ENCODE measurements at places on chromosomes 5 and 9.

DNA sequence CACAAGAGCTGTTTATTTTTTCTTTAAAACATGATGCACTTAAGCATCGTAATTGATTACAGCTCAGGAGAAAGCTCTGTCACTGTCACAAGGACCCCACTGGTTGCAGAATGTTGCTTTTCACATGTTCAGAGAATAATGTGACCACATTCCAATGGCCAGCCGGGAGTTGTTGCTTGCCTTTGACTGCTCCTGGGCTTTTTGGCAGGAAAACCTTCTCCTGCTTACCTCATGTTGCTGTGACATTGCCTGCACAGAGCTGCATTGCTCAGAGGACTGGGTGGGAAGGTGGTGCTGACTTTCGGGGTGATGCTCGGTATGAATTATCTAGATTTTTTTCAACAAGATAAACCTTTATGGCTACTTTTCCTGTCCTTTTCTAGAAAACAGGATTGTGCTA lies 88.2 kb downstream of the PALM2AKAP2 start:
- DNase-seq = no peak

- no peak for DNase-seq
Measured at GRCh38 chr9:98833090-98833956, 25.9 kb downstream of the GALNT12 start.

GRCh38 chr9:89042984-89043383 lies 51.7 kb downstream of the S1PR3 start:
- no peak for DNase-seq

DNA sequence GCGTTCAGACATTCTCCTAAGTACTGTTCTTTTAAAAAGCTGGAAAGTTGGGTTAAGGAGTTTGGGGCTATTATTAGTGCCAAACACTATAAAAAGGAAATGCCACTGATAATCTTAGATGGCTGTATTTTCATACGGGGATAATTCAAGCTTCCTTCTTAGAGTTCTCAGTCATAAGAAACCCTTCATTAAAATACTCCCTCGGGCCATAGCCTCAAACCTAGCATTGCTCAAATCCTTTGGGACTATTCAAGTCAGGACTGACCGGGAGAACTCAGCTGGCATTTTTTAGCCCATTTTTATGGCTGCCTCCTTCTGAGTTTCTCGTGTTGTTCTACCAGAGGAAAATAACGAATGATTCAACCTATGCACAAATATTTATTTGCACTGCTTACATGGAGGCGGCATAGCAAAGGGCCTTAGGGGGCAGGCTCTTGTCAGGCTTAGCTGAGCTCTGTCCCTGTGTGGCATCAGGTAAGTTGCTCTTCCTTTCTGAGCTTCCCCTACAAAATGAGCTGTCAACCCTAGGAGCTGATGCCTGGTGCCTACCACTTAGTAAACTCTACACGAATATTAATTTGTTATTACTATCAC lies 33.5 kb upstream of the ADAM19 start:
- DNase-seq = no peak

DNA sequence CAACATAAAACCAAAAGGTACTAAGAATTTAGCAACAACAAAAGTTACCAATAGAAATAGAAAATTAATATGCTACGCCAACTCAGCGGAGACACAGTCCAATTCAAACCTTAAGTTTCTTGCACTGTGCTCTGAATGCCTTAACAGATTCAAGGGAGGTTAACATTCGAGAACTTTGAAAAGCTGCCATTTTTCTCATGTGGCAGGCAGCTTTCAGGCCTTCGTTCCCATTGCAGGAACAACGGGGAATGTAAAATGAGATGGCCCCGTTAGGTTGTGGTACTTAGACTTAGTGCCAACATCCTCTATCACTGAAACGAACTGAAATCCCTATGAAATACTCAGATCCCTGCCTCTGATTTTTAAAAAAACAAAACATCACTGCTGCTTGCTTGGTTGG lies 22.4 kb downstream of the FNBP1 start:
- no peak for DNase-seq

DNA sequence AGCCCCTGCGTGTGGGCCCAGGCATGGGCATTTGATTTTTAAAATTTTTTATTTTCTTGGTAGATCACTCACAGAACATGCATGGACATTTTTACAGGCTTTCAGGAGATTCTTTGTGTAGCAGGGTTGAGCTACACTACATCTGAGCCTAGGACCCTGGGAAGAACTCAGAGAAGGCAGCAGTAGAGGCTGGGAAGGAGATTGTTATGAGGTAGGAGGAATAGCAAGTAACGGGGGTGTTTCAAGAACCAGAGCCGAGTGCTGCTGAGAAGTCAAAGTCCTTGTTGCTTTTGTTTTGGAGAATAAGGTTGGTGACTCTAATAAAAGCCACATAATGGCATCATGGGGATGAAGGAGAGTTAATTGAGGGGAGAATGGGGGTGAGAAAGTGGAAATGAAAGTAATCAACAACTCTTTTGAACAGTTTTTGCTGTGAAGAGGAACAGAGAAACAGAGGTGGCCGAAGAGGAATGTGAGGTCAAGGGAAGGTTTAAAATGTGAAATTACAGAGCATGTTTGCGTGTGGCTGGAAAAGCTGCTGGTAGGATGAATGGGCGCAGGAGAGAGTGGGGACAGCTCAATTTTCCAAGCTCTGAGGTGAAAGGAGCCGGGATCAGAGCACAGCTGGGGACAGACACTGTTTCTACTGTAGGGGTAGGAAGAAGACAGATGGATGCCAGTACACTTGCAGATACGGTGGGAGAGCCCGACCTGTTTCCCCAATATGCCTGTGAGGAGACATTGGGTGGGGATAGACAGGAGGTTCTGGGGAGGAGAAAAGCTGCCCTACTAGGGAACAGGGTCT lies 4.7 kb upstream of the PDLIM7 start:
- DNase-seq = no peak

DNA sequence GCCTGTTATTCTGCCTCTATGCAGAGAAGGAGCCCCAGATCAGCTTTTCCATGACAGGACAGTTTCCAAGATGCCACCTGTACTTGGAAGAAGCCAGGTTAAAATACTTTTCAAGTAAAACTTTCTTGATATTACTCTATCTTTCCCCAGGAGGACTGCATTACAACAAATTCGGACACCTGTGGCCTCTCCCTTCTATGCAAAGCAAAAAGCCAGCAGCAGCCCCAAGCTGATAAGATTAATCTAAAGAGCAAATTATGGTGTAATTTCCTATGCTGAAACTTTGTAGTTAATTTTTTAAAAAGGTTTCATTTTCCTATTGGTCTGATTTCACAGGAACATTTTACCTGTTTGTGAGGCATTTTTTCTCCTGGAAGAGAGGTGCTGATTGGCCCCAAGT lies 301 bp upstream of the IL4 start:
- no peak for DNase-seq

- DNase-seq = no peak
Measured at GRCh38 chr9:125747765-125748445, 732 bp downstream of the PBX3 start.

- no peak for DNase-seq
Measured at GRCh38 chr5:109880907-109881685, 191.4 kb downstream of the MAN2A1 start.

- no peak for DNase-seq
Measured at GRCh38 chr9:125634040-125634717, 72.8 kb downstream of the MAPKAP1 start.

DNA sequence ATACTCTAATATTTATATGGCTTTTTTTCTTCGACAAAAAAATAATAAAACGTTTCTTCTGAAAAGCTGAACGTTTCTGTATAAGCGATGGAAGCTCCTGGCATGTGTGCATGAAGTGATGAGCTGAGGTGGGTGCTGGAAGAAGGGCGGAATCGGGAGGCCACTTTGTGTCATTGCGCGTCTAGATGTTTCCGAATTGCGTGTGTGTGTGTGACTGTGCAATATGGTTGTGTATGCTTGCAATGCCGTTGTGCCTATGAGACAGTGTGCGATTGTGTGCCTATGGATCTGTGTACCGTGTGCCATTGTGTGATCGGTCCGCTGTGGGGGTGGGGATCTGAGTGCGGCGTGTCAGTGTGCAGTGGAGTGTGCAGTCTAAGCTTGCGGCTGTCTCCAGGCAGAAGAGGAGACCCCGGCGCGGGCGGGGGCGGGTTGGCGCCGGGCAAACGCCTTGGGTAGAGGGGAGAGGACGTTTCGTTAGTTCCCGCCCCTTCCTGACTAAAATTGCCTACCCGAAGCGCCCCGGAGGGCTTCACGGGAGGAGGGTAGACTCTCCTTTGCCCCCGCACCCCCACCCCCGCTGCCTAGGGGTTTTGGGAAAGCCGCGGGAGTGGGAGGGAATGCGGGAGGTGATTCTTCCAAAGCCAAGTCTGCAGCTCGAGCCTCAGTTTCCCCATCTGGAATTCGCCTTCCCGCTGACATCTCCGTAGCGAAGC lies 24.2 kb downstream of the PCDHGC5 start:
- DNase-seq = no peak

DNA sequence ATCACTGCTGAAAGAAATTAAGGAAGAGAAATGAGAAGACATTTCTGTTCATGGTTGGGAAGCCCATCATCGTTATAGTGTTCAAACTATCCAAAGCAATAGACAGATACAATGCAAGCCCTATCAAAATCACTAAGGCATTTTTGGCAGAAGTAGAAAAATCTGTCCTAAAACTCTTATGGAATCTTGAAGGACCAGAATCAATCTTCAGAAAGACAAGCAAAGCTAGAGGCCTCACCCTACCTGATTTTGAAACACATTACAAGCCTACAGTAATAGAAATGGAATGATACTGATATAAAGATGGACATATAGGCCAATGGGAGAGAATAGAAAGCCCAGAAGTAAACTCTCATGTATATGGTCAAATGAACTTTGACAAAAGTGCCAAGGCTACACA lies 4.9 kb upstream of the IFNA21 start:
- DNase-seq = no peak

GRCh38 chr9:90140131-90140818 lies 502.3 kb downstream of the DIRAS2 start:
- no peak for DNase-seq

DNA sequence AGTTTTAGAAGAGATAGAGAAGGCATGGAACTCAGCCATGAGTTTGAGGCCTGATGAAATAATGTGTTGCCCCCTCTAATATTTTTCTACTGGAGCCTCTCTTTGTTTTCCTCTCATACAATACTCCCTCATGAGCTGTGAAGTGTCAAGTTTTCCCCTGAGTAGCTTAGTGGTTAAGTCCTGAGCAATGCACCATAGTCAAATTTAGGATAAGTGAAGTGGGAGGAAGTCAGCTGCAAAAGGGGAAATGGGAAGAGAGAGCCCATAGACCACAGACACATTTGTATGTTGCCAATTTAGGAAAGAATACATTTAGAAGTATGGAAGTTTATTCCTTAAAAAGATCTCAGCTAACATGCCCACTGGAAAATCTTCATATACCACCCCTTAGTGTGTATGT lies 171.5 kb upstream of the NREP start:
- no peak for DNase-seq

DNA sequence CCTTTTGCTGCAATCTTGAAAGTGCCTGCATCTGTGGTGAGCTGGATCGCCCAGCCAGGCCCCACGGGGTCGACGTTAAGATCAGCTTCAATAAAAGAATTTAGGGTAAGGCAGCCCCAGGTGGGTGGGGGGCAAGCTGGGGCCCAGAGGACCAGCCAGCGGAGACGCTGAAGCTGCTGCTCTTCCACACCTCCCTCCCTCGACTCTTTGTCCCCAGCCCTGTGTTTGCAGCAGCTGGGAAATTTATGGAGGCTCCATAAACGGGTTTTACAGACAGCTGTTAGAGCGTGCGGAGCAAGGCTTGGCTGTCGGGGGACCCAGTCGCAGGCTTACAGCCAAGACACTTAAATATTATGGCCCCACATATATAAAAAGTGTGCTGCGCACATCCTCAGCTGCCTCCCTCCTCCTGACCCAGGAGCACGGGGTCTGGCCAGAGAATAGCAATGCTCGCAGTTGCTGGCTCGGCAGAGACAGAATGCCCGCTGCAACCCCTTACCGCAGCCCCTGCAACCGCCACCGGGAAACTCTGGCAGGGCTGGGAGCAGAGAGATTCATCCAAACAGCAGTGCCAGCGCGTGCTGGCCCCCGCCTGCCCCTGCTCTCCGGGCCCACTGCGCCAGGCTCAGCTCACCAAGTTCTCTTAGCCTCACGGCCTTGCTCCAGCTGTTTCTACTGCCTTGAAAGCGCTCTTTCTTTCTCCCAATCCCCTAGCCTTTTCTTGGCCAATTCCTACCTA lies 28.4 kb upstream of the MVB12B start:
- peak; percentile 64 for DNase-seq

GRCh38 chr5:56375011-56375410 lies 141.9 kb upstream of the ANKRD55 start:
- no peak for DNase-seq

DNA sequence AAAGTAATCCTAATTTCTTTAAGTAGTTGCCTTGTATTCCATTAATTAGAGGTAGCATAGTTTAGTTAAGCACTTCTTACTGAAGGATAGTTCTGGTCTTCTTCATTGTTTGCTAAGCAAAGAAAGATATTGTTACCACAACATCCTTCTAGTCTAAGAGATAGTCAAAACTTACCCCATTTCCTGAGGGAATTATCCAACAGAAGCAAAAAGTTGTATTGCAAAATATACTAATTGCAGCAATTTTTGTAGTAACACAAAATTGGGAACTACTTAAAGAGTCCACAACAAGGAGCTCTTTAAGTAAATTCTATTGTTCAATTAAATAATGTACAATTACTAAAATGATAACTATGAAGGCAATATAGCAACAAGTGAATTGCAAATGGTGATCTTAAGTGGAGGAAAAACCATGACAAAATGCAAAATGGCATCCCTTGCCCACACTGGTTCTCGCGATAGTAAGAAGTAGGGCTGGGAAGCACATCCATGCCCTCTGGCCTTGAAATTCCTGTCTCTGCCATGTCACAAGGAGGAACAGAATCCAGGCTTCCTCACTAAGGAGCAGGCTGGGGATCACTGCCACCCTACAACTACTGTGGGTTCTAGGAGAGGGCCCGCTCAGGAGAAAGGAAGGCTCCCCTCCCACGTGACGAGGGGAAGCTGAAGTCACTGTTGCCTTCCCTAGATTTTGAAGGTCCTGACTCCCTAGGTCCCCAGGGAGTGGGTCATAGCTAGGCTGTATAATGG lies 23.3 kb upstream of the MEGF9 start:
- DNase-seq = no peak

DNA sequence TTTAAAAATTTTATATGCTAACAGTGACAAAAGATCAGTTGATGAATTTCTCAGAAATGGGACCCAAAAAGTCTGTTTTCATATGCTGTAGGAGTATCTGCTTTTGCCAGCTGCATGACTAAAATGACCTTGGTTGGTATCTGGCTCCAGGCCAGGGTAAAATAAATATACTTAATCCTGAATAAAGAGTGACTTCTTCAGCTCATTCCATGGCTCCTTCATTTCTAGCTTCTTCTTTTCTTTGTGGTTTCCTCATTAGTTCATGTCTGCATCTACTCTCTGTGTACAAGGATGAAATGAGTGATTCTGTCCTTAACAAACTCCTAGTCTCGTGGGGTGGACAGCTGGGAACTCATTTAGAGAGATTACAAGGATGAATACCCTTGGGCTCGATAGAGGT lies 36.0 kb downstream of the RCL1 start:
- DNase-seq = no peak

GRCh38 chr5:90227683-90228082 lies 181.9 kb downstream of the CETN3 start:
- DNase-seq = no peak

GRCh38 chr9:124756011-124756410 lies 15.1 kb downstream of the NR6A1 start:
- DNase-seq = no peak

GRCh38 chr9:91536211-91536691 lies 112.6 kb upstream of the NFIL3 start:
- DNase-seq = peak; percentile 40

GRCh38 chr9:96331236-96331947 lies 29.4 kb upstream of the HSD17B3 start:
- no peak for DNase-seq

- DNase-seq = no peak
Measured at GRCh38 chr9:112887381-112887780, 3.3 kb downstream of the SLC46A2 start.

- DNase-seq = peak; percentile 8
Measured at GRCh38 chr5:6632324-6632887, 438 bp downstream of the NSUN2 start.
